ENCODE measurements at places on chromosomes 4 and X. TPM values are rescaled to one million over a fixed set of nuclear protein-coding genes. Genes with fewer than 3 reads are reported as not detected.

Gene CDS1
- total RNA-seq: not detected

Gene IL1RAPL1
- total RNA-seq: 1.3 TPM

Gene PAGE4
- total RNA-seq: not detected

Gene GSPT2
- total RNA-seq: 7.5 TPM

Gene NPY1R
- not detected for total RNA-seq

Gene PRKG2
- not detected for total RNA-seq
